ENCODE measurements at places on chromosomes 5 and 9.

DNA sequence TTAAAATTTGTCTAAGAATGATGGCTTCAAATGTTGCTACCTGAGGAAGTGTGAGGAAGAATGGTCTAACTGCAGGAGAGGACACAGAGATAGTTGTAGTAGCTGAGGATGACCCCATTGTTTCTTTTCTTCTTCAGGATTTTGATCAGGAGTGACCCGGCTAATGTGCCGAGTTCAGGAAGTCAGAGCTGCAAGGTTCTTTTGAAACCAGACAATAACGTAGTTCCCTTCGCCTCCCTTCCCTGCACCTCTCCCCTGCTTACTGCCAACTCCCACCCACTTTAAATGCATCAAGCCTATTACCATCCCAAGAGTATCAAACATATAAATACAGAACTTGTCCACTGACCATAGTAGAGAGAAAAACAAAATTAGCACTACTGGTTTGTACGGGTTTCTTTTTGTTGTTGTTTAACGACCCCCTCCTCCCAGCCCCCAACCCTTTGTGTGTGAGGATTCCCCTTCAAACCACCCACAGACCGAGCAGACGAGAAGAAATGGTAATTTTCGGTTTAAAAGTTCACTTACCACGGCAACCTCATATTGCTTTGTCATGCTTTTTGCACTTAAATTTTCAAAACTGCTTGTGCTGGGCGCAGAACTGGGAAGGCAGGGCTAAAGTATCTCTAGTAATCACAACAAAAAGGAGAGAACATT is 23.5 kb upstream of the ELAVL2 start:
- no peak for DNase-seq

DNA sequence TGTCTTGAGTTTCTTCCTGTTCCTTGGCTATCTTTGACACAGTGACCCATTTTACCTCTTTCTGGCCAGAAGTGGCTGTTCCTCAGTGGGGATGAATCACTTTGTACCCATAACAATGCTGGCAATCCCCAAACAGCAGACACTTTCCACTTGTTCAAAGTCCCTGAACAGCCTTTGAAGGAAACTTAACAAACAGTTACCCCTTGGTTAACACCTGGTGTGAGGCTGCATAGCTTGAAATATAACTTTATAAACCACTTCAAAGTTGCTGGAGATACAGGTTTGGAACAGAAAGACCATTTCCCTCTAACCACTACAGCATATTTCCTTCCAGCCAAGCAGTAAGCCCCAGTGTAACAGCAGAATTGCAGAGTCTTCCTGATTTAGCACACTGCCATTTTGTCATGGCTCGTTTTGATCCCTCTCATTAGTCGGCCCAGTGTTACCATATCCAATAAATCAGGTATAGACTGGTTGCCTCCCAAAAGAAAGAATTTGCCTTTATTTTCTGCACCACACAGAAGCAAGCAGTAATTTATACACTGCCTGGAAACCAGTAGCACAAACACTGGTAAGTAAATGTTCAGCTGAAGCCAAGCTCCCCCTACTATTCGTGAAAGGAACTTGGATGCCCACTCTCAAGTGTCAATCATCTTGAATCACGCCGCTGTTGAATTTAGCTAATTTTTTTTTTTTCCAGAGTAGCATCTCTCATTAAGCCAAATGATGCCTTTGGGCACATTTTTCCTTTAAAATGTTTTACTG is 225.9 kb downstream of the PIK3R1 start:
- DNase-seq, result no peak

DNA sequence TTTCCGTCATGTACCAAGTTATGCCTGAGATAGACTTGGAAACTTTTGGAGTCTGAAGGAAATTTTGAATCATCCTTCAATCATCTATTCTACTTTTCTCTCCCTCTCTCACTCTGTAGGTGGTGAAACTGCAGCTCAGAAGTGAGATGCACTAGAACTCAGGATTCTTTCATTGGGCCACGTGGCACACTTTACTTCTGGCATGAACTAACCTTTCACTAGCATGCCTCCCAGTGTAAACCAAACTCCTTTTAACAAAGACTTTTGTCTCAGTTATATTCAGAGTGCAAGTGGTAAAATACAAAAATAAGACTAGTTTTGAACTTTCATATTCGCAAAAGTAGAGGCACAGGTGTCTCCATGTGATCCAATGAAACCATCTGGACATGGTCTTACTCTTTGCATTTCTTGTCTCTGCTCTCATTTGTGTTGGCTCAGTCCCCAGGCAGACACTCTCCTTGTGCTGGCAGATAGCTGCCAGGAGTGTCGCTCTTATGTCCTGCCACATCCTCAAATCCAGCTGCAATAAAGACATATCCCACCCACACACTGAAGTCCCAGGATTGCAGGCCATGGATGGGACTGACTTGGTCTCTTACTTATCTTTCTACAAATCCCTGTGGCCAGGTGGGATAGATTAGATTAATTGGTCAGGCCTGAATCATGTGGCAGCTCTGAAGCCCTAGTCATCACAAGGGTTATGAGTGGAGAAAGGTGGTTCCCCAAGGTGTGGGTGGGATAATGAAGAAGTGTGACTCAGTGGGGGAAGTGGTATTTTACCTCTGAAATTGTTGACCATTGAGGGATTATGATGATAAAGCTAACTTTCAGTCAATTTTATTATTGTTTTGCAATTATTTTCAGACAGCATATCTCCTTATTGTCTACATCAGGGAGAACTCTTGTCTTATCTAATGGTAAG is 267.5 kb downstream of the GABRB2 start:
- no peak for DNase-seq

DNA sequence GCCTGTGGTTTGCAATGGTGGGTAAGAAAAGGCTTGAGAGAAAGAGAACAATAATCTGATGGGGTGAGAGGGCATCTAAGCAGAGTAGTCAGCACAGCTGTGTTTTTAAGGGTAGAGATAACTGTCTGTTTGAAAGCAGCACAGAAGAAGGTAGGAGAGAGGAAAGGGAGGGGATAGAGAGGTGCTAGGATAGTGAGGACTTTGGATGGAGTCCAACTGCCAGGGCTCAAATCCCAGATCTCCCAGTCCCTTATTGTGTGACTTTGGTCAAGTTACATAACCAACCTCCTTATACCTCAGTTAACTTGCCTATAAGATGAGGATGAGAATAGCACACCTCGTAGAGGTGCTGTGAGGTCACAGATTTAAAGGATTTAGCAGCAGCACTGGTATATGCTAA is 55.6 kb downstream of the GPR21 start:
- no peak for DNase-seq

DNA sequence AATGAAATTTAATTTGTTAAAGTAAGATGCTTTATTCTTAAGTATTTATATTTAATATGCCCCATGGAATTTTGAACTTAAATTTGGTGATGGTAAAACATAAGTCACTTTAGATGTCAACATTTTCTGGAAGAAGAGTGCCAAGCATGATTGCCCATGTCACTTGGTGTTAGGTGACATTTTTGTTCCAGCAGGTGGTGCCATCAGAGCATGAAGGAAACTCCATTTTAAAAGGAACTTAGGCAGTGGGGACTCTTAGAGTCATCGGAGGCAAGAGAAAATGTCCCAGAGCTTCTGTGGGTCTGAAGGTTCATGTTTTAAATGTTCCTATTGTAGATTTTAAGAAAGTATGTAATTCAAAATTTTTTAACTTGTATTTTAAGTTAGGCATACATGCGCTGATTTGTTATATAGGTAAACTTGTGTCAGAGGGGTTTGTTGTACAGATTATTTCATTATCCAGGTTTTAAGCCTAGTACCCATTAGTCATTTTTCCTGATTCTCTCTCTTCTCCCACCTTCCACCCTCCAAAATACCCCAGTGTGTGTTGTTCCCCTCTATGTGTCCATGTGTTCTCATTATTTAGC is 789.3 kb downstream of the SEMA5A start:
- peak; percentile 21 for DNase-seq

- no peak for DNase-seq
Measured at GRCh38 chr5:18043344-18043743, 409.1 kb downstream of the TAF11L14 start.

DNA sequence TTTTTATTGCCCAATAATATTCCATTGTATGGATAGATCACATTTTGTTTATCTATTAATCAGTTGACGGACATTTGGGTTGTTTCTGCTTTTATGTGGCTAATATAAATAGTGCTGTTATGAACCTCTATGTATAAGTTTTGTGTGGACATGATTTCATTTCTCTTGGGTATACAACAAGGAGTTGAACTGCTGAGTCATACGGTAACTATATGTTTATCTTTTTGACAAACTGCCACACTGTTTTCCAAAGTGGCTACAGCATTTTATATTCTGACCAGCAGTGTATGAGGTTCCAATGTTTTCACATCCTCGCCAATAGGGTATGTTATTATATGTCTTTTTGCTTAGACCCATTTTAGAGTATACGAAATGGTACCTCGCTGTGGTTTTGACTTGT is 264.3 kb downstream of the RFX3 start:
- no peak for DNase-seq

- DNase-seq, result no peak
Measured at GRCh38 chr5:31366941-31367340, 165.0 kb downstream of the DROSHA start.

GRCh38 chr9:121439711-121440664 is 59.7 kb downstream of the GGTA1 start:
- no peak for DNase-seq

GRCh38 chr5:62115014-62115413 is 191.0 kb upstream of the KIF2A start:
- DNase-seq, result no peak

GRCh38 chr5:19565466-19565865 is 422.5 kb downstream of the CDH18 start:
- no peak for DNase-seq

DNA sequence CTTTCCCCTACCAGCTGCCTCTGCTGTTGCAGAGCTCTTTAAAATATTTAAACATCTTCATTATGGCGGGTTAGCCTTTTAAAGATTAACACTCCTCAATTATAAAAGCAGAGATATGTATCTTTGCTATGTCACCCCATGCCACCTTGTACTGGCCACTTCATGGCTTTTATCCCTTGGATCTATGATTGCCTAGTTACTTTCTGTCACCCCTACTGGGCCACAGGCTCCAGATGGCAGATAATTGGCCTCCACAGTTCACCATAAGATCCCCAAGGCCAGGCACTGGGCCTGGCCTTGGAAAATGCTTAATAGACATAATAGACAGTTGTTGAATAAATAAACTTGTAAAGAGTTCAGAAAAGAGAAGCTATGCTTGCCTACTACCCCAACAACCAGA is 142.0 kb upstream of the SHB start:
- no peak for DNase-seq

DNA sequence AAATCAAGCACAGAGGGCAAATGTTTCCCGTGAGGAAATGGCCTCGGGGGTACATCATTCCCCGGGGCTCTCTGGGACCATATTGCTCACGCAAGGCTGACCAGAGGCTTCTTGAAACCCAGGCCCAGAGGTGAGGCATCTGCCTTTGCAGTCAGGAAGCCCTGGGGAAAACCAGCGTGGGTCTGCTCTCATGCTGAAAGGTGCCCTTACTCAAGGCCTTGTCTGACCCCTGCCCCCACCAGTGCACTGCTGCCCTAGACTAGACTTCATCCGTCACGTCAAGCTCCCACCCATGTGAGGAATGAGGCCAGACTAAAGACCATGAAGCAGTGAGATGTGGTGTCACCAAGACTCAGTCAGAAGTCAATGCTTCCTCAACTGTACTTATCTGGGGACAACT is 66.1 kb downstream of the PAX5 start:
- DNase-seq, result no peak

DNA sequence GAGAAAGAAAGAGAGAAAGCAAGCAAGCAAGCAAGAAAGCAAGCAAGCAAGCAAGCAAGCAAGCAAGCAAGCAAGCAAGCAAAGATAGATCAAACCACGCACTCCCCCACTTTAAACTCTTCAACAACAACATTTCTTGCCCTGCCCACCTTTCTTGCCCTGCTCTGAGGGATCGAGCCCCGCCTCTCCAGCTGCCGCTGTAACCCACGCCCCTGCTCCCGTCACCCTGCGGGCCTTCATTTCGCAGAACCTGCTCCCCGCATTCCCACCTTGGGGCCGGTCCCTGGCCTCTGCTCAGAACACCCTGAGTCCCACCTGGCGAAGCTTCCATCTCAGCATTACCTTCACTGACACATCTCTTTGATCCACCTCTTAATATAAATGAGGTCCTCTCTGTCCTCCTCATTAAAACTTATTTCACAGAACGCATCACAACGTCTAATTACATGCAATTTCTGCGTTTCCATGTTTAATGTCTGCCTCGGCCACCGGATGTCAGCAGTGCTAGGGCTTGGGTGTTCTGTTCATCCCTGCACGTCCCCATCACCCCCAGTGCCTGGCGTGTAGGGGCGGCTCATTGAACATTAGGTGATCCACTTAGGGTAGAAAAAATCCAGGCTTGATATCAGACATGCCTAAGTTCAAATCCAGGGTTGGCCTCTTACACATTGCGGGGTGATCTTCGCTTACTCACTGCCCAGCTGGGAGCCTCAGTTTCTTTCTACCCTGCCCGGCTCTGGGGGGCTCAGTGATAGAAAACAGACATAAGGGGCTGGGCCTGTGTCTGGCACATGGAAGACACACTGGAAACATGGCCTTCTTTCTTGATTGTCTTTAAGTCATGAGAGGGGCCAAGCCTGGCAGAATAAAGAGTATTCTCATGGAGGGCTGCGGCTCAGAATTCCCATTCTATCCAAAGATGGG is 187.6 kb downstream of the DAB2IP start:
- no peak for DNase-seq

DNA sequence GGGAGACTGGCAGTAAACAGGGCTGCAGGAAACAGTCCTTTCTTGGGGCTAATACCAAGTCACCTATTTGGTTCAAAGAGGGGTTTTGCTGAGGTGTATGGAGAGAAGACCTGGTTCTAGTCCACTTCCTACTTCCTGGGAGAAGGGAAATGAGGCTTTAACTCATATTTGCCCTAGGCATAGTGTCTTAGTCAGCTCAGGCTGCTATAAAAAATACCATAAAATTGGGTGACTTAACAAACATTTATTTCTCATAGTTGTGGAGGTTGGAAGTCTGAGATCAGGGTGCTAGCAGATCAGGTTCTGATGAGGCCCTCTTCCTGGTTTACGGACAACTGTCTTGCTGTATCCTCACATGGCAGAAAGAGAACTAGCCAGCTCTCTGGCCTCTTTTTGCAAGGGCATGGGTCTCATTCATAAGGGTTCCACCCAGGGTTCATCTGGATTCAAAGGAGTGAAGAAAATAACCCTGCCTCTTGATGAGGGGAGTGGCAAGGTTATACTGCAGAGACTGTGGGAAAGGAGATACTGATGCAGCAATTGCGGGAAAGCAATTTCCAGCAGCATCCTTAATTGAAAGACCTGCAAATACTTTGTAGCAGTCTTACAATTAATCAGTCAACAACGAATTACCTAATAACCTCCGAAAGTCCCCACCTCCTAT is 40.5 kb downstream of the ANKDD1B start:
- DNase-seq, result no peak

GRCh38 chr9:125538092-125538473 is 168.9 kb downstream of the MAPKAP1 start:
- DNase-seq, result no peak

GRCh38 chr9:111167341-111167740 is 129.1 kb upstream of the LPAR1 start:
- no peak for DNase-seq
